ENCODE measurements at places on chromosomes 13 and 19. TPM values are rescaled to one million over a fixed set of nuclear protein-coding genes. Genes with fewer than 3 reads are reported as not detected.

Gene TPTE2
- 0.34 TPM for polyA plus RNA-seq

Gene CEACAM4
- polyA plus RNA-seq, result not detected

Gene URAD
- not detected for polyA plus RNA-seq

Gene C19orf73
- polyA plus RNA-seq, result 1.1 TPM

Gene ZNF792
- 5.4 TPM for polyA plus RNA-seq

Gene CRX
- 0.14 TPM for polyA plus RNA-seq

Gene ZNF146
- 132 TPM for polyA plus RNA-seq

Gene KCNJ14
- polyA plus RNA-seq, result 1.0 TPM

- no peak for DNase-seq
Measured at GRCh38 chr19:14182476-14182875, 23.5 kb downstream of the ADGRL1 start.

DNA sequence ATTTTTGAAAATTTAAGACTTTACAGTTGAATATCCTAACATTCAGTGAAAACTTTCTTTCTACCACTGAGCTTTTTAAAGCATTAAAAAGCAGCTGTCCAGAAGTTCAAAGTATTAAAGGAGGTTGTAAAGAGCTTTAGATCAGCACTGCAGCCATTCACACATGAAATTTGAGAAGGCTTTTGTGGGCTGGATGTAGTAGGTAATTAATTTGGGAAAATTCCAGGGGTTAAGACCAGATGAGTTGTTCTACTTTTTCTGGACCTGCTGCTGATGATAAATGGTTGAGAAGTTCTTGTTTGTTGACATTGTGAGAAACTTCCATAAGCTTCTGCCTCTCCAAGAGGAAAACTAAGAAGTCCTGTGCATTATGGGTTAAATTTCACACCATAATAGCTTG, 1779.6 kb upstream of the PRR20A start:
- peak; percentile 22 for DNase-seq

GRCh38 chr19:1917146-1917545, 11.9 kb downstream of the ADAT3 start:
- no peak for DNase-seq

DNA sequence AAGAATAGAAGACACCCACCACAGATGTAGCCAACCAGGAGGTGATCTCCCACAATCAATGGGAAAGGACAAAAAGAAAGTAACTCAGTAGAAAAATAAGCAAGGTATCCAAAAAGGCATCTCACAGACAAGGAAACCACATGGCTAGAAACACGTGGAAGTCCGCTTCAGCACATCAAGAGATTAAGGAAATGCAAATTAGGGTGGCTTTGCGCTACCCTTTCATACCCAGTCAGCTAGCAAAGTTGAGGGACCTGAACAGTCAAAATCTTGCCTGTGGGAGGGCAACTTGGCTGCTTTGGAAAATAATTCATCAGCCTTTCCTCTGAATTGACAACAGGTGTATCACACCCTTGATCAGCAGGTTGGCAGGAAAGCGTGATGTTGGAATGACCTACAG, 11.6 kb upstream of the UQCR11 start:
- DNase-seq, result no peak

DNA sequence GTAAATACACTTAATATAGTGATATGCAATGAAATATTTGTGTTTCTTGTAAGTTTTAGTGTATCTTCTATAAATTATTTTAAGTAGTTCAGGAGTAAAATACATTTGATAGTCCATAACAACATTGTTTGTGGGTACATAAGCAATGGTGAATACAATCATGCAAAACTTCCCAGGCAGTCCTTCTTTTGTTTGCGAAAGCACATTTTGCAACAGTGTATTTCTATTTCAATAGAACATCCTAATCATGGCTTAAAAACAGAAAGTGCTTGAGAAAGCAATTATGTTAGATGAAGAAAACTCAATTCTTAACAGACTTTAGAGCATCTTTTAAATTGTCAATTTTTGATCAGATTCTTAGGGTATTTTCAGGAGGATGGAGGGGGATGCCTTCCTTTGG, 155.6 kb downstream of the POSTN start:
- no peak for DNase-seq

GRCh38 chr19:1862424-1863327, 703 bp downstream of the KLF16 start:
- DNase-seq, result no peak

GRCh38 chr19:38340927-38341326, 5.3 kb downstream of the CATSPERG start:
- DNase-seq, result no peak

- DNase-seq, result no peak
Measured at GRCh38 chr19:40461669-40462221, 3.8 kb downstream of the BLVRB start.

- DNase-seq, result no peak
Measured at GRCh38 chr13:20331419-20331818, 99.3 kb upstream of the GJB6 start.

DNA sequence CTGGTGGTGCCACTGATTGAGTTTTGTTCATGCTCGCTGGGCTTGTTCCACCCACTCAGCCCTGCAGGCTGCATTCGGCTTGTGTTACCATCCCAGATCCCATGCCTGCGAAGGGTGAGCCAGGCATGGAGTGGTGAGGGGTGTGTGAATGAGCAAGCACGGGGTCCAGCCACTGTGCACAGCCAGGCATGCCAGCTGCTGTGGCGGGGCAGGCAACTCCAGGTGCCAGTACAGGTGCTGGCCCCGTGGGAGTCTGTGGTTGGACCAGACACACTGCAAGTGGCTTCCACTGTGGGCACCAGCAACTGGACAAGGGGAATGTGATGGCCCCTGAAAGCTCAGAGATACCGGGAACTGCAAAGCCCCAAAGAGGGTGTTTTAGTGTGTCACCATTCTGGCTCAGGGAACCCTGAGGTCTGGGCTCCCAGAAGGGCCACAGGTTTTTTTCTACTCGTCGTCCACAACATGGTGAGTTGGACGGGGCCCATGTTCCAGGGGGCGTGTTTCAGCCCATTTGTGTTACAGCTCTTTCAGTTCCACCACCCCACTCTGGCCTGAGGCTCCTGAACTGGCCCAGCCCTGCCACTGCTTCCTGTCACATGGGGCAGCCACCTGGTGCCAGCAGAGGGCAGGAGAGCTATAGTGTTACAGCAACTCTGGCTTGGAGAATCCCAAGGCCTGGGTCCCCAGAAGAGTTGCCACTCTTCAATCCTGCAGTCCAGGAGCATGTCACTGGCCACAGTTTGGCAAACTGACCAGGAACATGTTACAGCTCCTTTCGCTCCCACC, 217.0 kb upstream of the OBI1 start:
- DNase-seq, result no peak

GRCh38 chr19:17129377-17129776, 53.8 kb downstream of the MYO9B start:
- DNase-seq, result no peak

GRCh38 chr19:46066471-46066870, 25.7 kb upstream of the IGFL4 start:
- no peak for DNase-seq

DNA sequence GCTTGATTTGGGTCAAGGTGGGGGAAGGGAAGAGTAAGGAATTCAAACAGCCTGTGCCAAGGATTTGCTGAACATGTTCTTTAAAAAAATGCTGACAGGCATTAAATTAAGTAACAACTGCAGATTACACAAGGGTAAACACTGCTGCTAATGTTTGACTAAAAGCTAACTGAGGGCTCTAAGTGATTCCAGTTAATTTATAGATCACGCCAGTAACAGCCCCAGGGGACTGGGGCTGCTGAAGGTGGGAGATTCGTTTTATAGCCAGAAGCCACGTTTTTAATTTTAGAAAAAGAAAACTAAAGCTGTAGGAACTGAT, 321.7 kb downstream of the DLEU7 start:
- DNase-seq, result peak; percentile 80

GRCh38 chr13:72462166-72462565, 265.3 kb downstream of the MZT1 start:
- DNase-seq, result no peak

DNA sequence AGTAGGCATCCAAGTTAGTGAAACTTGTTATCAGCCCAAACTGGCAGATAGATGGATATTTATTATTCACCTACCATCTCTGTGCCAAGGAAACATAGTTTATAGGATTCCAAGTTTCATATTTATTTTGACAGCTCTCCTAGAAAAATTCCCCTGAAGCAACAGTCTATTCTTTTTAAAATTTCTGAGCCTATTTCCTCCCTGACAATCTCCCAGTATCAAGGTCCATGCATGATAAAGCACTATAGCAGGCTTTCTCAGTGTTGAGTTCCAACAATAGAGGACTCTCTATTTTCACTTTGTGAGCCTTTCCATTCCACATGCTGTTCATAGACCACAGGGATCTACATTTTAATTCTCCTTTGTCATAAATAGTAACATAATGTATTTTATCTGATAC, 312.6 kb downstream of the SLITRK6 start:
- no peak for DNase-seq

GRCh38 chr19:5345895-5346386, 5.3 kb upstream of the PTPRS start:
- DNase-seq, result no peak

GRCh38 chr13:39985071-39985470, 329.6 kb downstream of the COG6 start:
- DNase-seq, result no peak

- no peak for DNase-seq
Measured at GRCh38 chr13:25440061-25440460, 68.3 kb downstream of the ATP8A2 start.

- DNase-seq, result no peak
Measured at GRCh38 chr19:47321630-47322029, 10.3 kb upstream of the C5AR2 start.

GRCh38 chr19:49421039-49421877, 2.0 kb downstream of the PTH2 start:
- DNase-seq, result peak; percentile 81

DNA sequence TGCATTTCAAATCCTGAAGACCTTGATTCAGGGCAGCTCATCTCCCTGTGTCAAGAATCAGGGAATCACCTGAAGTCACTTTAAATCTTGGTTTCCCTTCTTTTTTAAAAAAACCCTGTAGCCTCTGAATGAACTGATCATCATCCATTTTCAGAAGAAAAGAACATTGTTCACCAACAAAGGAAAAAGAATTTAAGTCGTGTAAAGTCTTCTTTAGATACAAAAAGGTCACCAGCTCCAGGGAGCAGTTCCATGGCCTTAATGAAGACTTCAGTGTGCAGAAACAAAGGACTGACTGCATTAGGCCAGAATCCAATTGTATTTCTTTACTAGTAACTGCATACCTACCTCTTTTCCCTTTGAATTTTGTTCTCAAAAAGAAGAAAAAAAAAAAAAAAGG, 245.0 kb downstream of the ABCC4 start:
- no peak for DNase-seq

DNA sequence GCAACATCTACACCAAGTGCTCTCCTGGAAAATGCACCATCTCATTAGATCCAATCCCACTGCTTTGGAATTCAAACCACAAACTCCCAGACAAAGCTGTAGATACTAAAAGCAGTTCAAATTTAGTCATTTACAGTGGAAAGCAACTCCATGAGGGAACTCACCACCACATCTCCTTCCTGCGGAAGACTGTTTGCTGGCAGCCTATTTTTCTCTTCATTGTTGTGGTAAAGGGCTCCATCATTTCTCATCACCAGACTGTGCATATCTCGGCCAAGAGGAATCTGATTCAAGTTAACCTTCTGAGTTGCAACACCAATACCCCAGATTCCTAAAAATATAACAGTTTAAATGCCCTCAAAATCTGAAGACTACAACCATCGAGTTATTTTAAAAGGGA, 8.4 kb downstream of the SPRYD7 start:
- no peak for DNase-seq

GRCh38 chr13:95197548-95197947, 103.7 kb downstream of the ABCC4 start:
- DNase-seq, result peak; percentile 28

GRCh38 chr19:30555075-30555790, 183.0 kb downstream of the ZNF536 start:
- DNase-seq, result no peak

Data from renal pelvis (tissue), 12 donors.